ENCODE measurements at places on chromosomes 5 and 9.

GRCh38 chr5:132621699-132622098, 36.3 kb upstream of the IL13 start:
- no peak for DNase-seq

GRCh38 chr9:37840560-37841194, 40.1 kb downstream of the DCAF10 start:
- DNase-seq = no peak

DNA sequence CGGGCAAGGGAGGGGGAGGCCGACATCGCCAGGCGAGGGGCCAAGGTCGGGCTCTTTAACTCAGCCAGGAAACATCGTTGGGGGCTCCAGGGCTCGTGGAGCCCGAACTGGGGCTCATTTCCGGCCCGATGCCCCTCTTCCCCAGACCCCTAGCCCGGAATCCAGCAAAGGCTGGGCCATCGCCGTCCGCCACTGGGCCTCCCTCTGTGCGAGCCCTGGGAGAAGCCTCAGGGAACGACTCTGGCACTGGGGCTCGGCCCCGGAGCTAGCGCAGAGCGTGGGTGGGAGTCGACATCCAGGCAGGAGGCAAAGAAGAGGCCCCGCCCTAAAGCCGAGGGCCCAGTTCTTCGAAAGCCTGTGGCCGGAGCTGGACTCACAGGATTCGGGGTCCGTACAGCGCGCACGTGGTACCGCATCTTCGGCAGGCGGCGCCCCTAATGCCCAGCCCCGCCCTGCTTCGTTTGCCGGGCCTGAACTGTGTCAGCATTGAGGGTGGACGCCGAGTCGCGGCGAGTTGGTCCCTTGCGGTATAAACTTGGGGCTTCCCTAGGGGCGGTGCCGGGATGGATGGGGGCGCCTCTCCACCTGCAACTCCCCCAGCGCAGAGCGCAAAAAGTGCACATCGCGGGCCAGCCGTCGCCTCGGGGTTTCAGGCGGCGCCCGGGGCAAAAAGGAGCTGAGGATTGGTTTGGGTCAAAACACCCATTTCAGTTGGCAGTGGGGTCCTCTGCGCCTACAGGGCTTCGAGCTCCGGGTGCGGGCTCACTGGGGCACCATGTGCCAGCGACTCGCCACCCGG, 3.6 kb upstream of the PAX5 start:
- DNase-seq = peak; percentile 77

GRCh38 chr5:16586556-16586955, 30.2 kb downstream of the RETREG1 start:
- no peak for DNase-seq
